ENCODE measurements at places on chromosomes 12 and 14. TPM values are rescaled to one million over a fixed set of nuclear protein-coding genes. Genes with fewer than 3 reads are reported as not detected.

The GALNT4 gene
- 3.2 TPM for total RNA-seq

The LALBA gene
- total RNA-seq = not detected

The P2RX2 gene
- total RNA-seq = 1.6 TPM

The MGAT4C gene
- 2.2 TPM for total RNA-seq

The KRT83 gene
- total RNA-seq = not detected

DNA sequence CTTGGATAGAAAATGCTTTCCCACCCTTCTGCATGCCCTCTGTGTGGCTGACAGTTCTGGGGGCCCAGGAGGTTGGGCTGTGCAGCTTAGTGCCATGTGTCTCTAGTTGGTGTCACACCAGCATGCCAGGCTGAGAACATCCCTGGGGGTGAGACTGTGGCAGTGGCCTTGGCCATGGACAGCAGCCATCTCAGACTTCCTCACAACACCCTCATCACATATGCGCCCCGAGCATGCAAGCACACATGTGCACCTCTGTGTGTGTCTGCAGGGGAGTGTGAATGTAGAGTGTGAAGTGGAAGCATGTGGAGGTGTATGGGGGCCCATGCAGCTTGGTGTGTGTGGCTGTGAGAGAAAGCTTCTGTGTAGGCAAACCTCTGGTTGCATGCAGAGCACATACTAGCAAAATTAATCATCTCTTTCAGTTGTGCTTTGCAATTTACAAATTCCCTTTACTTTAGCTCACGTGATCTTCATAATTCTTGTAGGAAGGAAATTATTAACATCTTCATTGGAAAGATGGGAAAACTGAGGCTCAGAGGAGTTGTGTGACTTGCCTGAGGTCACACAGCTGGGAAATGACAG is 8.4 kb downstream of the ASIC1 start:
- no peak overlapping the region for H3K27ac ChIP-seq
- H3K4me3 ChIP-seq = no peak overlapping the region
- H3K36me3 ChIP-seq = no peaks in the 10 kb centered on the region
- DNase-seq = no peak
- peaks cover 8% of the 10 kb centered on the region for H3K4me1 ChIP-seq
- peaks cover 7% of the 10 kb centered on the region for H3K27me3 ChIP-seq

- peaks cover 2% of the 10 kb centered on the region for H3K36me3 ChIP-seq
- H3K4me3 ChIP-seq = peak overlapping the region; percentile 94
- no peak for DNase-seq
- H3K27ac ChIP-seq = no peak overlapping the region
- H3K4me1 ChIP-seq = peaks cover 37% of the 10 kb centered on the region
- H3K27me3 ChIP-seq = peaks cover 90% of the 10 kb centered on the region
Observed at GRCh38 chr12:116879509-116880212, 1.6 kb downstream of the HRK start.

GRCh38 chr12:28088566-28089272 is 101.5 kb upstream of the CCDC91 start:
- H3K4me1 ChIP-seq = peaks cover 18% of the 10 kb centered on the region
- DNase-seq = no peak
- H3K27ac ChIP-seq = no peak overlapping the region
- no peaks in the 10 kb centered on the region for H3K27me3 ChIP-seq

DNA sequence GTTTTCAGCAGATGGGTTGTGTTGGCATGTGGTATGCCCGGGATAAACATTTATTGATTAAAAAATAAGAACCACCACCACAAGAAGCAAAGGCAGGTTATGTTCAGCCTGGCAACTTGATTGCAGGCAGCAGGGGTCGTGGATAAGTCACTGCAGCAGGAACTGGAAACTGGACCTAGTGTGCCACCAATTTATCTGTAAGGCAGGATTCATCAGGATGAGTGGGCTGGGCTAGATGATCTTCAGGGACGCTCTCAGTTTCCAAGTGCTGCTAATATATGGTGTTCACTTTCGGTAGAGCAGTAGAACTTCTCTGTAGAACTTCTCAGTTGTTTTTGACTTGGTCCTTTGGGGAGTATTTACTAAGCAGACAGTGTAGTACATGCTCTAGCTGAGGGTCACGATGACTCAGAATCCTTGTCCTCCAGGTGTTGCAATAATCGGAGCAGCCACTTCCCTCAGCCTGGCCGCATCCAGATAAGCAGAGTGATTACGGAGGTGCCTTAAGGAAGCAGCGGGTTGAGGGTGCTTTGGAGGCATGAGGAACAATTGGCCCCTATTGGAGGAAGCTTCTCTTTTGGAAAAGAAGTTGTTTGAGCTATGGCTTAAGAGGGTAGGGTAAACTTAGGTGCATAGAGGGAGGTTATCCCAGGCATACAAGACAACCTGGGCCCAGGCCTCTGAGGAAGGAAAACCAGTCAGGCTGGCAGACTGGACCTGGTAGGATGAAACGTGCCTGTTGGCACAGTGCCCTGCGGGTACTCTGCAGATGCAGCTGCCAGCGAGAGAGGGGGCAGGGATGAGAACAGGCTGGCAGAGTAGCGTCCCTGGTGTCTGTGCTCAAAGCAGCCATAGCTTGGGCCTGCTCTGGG is 104.0 kb downstream of the GPR135 start:
- H3K4me1 ChIP-seq = peaks cover 14% of the 10 kb centered on the region
- H3K36me3 ChIP-seq = no peaks in the 10 kb centered on the region
- DNase-seq = no peak
- H3K27me3 ChIP-seq = no peaks in the 10 kb centered on the region
- H3K4me3 ChIP-seq = no peak overlapping the region

GRCh38 chr14:68479247-68479646 is 313.6 kb downstream of the ZFP36L1 start:
- H3K36me3 ChIP-seq = no peaks in the 10 kb centered on the region
- H3K4me1 ChIP-seq = peaks cover 57% of the 10 kb centered on the region
- no peaks in the 10 kb centered on the region for H3K27me3 ChIP-seq
- H3K27ac ChIP-seq = no peak overlapping the region
- no peak for DNase-seq

GRCh38 chr12:56425193-56425592 is 24.0 kb downstream of the TIMELESS start:
- peaks cover 66% of the 10 kb centered on the region for H3K36me3 ChIP-seq
- H3K27ac ChIP-seq = no peak overlapping the region
- DNase-seq = no peak

DNA sequence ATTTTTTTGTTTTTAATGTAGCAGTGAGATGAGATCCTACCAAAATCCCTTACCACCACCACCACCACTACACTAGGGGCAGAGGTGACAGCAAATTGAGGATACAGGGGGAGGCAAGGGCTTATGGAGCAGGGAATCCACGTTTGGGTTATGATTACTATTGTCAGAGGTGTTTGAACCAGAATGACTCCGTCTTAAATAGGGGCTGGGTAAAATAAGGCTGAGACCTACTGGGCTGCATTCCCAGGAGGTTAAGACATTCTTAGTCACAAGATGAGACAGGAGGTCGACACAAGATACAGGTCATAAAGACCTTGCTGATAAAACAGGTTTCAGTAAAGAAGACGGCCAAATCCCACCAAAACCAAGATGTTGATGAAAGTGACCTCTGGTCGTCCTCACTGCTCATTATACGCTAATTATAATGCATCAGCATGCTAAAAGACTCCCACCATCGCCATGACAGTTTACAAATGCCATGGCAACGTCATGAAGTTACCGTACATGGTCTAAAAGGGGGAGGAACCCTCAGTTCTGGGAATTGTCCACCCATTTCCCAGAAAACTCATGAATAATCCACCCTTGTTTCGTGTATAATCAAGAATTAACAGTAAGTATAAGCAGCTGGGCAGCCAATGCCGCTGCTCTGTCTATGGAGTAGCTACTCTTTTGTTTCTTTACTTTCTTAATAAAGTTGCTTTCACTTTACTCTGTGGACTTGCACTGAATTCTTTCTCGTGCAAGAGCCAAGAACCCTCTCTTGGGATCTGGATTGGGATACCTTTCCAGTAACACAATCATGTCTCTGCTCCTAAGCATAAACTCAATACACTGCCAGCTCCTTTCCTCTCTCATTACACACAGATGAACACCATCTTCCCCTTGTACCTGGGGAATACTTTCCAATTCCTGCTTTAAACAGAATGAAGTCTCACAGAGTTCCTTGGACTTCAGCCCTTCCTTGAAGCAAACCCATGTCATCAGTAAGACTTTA is 16.7 kb upstream of the CRY1 start:
- no peak overlapping the region for H3K4me3 ChIP-seq
- no peaks in the 10 kb centered on the region for H3K27me3 ChIP-seq
- no peaks in the 10 kb centered on the region for H3K36me3 ChIP-seq

DNA sequence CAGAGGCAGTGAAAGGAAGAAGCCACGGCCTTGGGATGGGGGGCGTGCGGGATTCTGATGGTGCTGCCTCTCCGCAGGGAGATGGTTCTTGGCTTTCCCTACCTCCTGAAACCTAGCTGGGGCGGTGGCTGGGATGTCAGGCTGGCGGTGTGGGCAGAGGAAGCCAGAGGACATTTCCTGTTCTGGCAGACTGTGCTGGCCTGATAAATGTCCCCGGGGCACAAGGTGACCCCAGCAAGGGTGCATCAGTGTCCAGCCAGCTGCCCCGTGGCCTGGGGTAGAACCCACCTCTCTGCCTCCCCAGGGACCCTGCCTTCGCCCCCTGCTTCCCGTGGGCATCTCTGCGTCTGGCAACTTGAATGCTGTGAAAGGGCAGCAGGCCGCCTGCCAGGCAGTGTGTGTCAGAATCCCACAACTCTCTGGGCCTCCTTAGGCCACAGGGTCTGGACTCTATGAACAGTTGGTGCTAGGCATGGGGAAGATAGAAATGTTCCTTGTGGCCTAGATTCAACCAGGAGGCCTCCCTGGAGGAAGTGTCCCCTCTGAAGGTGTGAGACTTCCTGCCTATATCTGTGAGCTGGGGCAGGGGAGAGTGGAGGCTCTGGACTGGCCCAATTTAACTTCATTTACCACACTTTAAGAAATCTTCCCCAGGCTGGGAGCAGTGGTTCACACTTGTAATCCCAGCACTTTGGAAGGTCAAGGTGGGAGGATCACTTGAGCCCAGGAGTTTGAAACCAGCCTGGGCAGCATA is 4.9 kb downstream of the SH2B3 start:
- no peak overlapping the region for H3K4me3 ChIP-seq
- peaks cover 72% of the 10 kb centered on the region for H3K4me1 ChIP-seq
- H3K27ac ChIP-seq = 0 out of 2 replicates have a peak overlapping the region, but pooled peaks have one; percentile 36

GRCh38 chr14:92259613-92260357 is 63.2 kb upstream of the SLC24A4 start:
- DNase-seq = no peak
- peaks cover 8% of the 10 kb centered on the region for H3K4me1 ChIP-seq
- H3K4me3 ChIP-seq = no peak overlapping the region

GRCh38 chr12:119781804-119782203 is 95.3 kb downstream of the CIT start:
- no peak for DNase-seq
- no peak overlapping the region for H3K4me3 ChIP-seq
- no peak overlapping the region for H3K27ac ChIP-seq

DNA sequence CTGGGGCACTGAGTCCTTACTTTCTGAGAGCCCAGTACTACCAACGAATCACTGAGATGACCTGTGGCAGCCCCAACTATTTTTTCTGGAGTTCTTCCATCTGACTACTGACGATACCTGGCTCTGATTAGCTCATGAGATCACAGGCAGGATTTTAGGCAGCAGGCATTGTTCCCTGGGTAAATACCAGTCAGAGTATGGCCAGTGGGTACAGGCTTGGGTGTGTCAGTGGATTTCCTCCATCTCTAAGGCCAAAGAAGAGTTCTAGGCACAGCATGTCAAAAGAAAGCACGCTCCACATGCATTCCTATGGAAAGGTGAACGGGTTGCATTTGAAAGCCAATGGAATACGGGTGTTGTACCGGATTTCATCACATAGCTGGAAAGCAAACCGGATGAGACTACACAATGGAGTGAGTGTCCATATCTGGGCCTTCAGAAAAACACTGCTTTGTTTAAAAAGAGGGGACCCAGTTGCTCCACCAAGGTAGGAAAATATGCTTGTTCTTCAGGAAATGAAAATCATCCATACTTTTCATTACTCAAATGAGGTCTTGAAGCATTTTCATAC is 55.0 kb downstream of the PAX9 start:
- H3K4me1 ChIP-seq = peaks cover 12% of the 10 kb centered on the region
- DNase-seq = no peak
- no peaks in the 10 kb centered on the region for H3K36me3 ChIP-seq
- H3K27ac ChIP-seq = no peak overlapping the region
- H3K27me3 ChIP-seq = no peaks in the 10 kb centered on the region

DNA sequence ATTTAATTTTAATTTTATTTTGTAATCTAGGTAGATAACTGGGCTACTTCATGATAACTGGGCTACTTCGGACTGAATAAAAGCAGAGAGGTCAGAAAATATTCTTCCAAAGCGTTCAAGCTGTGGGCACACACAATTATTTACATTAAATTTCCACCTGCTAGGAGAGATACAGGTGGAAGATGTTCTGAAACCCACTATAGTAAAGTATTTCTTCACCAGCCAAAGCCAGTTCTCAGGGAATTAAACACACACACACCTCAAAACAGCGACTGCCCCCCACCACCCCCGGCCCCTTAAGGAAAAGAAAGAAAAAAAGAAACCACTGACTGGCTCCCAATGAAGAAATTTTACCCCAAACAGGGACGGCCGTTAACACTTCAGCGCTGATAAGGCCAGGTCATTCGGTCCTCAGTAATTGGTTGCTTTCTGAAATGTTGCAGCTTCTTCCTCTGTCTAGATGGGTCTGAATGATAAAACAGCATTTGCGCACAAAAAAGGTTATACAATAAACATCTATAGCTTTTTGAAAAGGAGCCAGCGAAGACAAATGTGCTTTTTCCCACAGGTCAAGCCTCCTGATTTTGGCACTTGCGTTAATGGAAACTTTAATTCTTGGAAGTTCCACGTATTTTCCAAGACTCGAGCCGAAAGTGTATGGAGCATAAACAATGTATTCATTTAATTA is 771 bp upstream of the KCNJ8 start:
- no peak for DNase-seq
- no peaks in the 10 kb centered on the region for H3K36me3 ChIP-seq
- peaks cover 33% of the 10 kb centered on the region for H3K27me3 ChIP-seq
- H3K4me1 ChIP-seq = peaks cover 19% of the 10 kb centered on the region
- H3K4me3 ChIP-seq = peak overlapping the region; percentile 64

- peaks cover 8% of the 10 kb centered on the region for H3K36me3 ChIP-seq
- no peak overlapping the region for H3K27ac ChIP-seq
- no peaks in the 10 kb centered on the region for H3K27me3 ChIP-seq
- H3K4me1 ChIP-seq = peaks cover 20% of the 10 kb centered on the region
Observed at GRCh38 chr12:75389061-75389460, 1.8 kb upstream of the GLIPR1L2 start.

GRCh38 chr14:32728976-32729375 is 209.7 kb upstream of the NPAS3 start:
- H3K27me3 ChIP-seq = no peaks in the 10 kb centered on the region
- H3K4me1 ChIP-seq = peaks cover 18% of the 10 kb centered on the region
- DNase-seq = no peak
- H3K27ac ChIP-seq = no peak overlapping the region
- H3K4me3 ChIP-seq = no peak overlapping the region
- H3K36me3 ChIP-seq = no peaks in the 10 kb centered on the region

GRCh38 chr14:72699852-72700257 is 194.0 kb downstream of the DPF3 start:
- H3K36me3 ChIP-seq = no peaks in the 10 kb centered on the region
- peaks cover 35% of the 10 kb centered on the region for H3K4me1 ChIP-seq
- H3K4me3 ChIP-seq = no peak overlapping the region
- H3K27ac ChIP-seq = peak overlapping the region; percentile 43
